ENCODE measurements at places on chromosomes 1 and 21.

- DNase-seq, result no peak
Observed at GRCh38 chr21:26097475-26097874, 73.1 kb downstream of the APP start.

DNA sequence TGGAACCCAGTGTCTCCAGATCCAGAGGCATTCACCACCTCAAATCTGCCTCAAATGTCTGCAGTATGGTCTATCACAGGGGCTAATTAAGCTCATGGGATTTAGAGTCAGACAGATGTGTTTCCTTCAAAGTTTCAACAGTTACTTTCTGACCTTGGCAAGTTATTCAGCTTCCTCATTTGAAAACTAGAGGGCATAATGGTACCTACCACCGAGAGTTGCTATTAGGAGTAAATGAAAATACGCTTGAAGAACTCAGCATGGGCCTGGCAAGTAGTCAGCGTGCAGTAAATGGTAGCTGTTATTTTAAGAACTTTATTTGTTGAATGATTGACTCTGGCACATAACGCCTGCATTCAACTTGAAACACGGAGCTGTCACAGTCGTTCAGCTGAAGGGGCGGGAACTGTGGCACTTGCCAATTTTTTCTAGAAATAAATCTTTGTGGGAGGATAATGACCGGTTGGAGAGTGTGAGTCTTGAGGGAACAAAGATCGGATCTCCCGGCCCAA, 1.2 kb upstream of the CAP1 start:
- DNase-seq, result peak; percentile 64

DNA sequence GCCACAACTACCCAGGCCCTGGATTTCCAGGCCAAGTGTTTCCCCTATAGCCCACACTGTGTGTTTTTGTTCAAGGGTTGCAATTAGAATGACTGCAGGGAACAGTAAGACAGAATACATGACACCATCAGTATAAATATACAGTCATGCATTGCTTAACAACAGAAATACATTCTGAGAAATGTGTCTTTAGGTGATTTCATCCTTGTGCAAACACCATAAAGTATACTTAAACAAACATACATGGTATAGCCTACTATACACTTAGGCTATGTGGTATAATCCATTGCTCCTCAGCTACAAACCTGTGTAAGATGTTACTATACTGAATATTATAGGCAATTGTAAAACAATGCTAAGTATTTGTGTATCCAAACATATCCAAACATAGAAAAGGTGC, 7.5 kb upstream of the SLC44A5 start:
- DNase-seq, result no peak

- no peak for DNase-seq
Observed at GRCh38 chr1:12475530-12475934, 142.5 kb downstream of the DHRS3 start.

GRCh38 chr1:234931404-234931973, 197.1 kb downstream of the TOMM20 start:
- no peak for DNase-seq

- no peak for DNase-seq
Observed at GRCh38 chr21:46142582-46143473, 12.6 kb downstream of the FTCD start.

DNA sequence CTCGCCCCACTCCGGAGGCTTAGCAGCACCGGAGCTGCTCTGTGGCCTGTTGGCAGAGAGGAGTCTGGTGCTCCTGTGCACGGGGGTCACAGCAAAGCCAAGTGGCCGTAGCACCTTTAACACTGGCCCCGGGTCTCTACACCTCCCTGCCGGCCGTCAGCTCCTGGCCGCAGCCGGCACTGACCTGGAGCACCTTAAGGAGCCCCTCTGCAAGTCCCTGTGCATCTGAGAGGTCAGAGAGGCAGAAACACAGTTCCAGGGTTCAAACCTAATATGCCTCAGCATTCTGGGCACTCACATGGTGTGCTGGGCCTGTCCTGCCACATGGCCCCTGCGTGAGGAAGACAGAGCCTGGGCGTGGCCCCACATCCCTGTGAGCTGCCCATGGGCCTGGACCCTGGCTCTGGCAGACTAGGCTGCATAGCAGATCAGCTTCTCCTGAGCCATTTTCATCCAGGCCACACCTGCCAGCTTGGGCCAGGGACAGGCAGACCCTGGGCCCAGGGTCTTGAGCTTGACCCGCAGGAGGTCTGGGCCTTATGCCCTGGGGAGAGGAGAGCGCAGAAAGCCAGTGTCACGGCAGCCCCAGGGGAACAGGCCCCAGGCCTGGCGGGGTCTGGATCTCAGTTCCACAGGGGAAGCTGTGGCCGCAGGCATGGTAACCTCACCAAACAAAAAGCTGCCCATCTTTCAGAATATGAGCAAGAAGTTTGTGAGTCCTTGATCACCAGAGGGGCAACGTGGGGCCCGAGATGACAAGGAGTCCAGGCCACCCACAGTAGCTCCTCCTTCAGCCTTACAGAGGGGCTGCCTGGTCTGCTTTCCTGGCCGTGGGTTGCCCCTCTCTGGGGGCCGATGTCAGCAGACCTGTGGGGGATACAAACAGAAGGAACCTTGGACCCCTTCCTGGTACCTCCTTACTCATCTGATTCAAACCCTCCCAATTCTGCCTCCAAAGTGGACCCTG, 146.0 kb upstream of the COL6A1 start:
- no peak for DNase-seq

- no peak for DNase-seq
Observed at GRCh38 chr1:154770897-154771594, 99.0 kb downstream of the KCNN3 start.

DNA sequence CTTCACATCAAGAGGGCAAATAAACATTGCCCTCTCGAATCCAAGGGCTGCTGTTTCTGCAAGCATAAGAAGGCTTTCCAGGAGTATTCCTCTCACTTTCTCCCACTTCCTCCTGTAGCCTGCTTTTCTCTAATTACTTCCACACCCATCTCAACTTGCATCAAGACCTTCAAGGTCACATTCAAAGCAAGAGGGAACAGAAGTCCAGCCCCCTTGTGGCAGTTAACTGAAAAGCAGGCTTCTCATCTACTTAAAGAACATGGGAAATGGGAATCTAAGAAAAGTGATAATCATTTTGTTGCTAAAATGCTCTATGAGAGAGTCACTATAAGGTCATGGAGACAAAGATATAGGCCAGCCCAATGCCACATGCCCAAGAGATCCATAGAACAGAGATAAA, 874.4 kb downstream of the KCNT2 start:
- DNase-seq, result no peak

GRCh38 chr1:86933562-86934377, 19.3 kb downstream of the HS2ST1 start:
- DNase-seq, result no peak

All from NCI-H1105 (cell line).